ENCODE measurements at places on chromosomes 7 and 10.

GRCh38 chr7:56026538-56026937 is 24.7 kb downstream of the PSPH start:
- DNase-seq: no peak

- DNase-seq: no peak
Measured at GRCh38 chr10:133461027-133461426, 7.3 kb downstream of the SCART1 start.

GRCh38 chr10:59227136-59227673 is 50.8 kb downstream of the PHYHIPL start:
- DNase-seq: peak; percentile 16

- peak; percentile 24 for DNase-seq
Measured at GRCh38 chr10:30671026-30671616, 41.6 kb upstream of the LYZL2 start.

DNA sequence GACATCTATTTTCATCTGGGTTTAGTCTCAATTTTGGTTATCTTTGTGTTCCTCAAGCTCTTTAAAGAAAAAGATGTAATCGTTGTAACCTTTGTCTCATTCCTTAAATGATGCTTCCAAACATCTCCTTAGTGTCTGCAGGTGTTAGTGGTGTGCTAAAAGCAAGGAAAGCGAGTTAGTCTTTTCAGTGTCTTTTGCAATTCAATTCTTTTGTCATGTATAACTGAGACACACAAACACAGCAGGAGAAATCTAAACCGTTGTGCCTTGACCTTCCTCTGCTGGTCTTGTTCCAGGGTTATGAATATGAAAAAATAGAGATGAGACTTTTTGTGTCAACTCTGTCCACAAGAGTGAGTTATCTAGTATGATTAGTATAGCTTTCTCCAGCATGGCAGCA is 40.7 kb downstream of the PIK3CG start:
- DNase-seq: no peak

- DNase-seq: no peak
Measured at GRCh38 chr7:36299823-36300341, 89.8 kb upstream of the ANLN start.

Data from WTC11 (cell line).